Mucosa of gallbladder (tissue), 1 donor: ENCODE measurements at places on chromosomes 3 and 15.

GRCh38 chr3:27643355-27643754 is 78.8 kb downstream of the EOMES start:
- no peak for DNase-seq

DNA sequence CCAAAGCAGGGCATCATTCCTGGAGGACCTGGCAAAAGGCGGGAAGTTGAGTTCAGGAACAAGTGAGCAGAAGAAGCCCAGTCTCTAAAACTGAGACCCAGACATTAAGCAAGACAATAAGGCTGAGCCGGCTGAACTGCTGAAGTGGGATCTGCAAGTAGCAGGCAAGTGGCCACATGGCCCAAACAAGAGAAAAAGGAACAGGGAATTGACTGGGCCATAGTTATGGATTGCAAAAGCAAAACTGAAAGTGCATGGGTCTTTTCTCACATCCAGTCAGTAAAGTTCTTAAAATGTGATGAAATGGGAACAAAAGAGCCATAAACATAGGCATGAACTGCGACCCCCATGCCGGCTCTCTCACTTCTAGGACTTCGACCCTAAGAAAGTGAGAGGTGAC is 101.2 kb downstream of the SCN11A start:
- no peak for DNase-seq

DNA sequence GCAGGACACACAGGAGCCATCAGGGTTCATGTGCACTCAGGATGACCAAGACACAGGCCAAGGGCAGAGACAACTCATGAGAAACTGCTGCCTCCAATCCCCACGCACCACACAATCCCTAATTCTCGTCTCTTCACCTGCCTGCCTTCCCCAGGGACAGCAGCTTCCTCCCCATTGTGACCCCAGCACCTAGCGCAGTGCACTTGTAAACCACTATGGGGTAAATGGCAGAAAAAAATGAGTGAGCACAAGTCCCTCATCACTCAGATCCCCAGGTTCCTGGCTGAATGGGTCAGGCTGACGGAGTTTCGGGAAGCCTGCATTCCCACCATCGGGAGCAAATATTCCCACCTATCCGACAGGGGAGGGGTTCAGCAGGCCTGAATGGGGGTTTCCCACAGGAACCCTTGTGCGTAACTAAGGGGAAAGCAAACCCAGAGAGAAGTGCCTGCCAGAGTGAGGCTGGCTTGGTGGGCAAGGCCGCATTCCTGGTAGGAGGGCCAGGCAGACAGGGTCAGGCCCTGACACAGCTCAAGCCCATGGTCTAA is 18.8 kb downstream of the PLXNB1 start:
- DNase-seq, result no peak

- DNase-seq, result no peak
Observed at GRCh38 chr3:194069421-194070219, 66.3 kb upstream of the HES1 start.

DNA sequence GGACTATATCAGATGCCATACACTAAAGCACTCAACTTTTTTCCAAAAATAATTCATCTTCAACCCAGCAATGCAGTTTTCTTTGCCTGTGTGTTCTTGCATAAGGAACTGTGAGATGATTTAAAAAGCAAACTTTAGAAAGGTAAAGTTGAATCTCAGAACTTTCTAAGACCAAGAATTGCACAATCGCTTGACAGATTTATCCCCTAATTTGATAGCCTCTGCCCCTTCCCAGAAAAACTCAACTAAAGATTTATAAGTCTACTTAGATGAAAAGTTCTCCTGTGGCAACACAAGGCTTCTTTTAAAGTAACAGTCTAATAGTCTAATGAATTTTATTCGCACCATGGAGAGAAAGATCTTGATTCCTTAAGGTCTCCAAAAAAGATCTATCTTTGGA is 259.3 kb downstream of the MAGI1 start:
- no peak for DNase-seq

GRCh38 chr15:62241135-62241770 is 76.2 kb upstream of the C2CD4B start:
- no peak for DNase-seq

DNA sequence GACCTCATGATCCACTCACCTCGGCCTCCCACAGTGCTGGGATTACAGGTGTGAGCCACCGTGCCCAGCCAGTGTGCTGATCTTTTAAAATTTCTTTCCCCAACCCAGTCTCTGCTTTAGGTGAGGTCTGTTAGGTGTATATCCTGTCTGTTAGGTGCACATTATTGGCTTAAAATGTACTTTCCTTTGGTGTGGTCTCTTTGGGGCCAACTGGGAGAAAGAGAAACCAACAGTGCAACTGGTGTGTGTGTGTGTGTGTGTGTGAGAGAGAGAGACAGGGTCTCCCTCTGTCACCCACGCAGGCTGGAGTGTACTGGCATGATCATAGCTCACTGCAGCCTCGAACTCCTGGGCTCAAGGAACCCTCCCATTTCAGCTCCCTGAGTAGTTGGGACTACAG is 50.3 kb upstream of the GNB5 start:
- DNase-seq, result no peak

DNA sequence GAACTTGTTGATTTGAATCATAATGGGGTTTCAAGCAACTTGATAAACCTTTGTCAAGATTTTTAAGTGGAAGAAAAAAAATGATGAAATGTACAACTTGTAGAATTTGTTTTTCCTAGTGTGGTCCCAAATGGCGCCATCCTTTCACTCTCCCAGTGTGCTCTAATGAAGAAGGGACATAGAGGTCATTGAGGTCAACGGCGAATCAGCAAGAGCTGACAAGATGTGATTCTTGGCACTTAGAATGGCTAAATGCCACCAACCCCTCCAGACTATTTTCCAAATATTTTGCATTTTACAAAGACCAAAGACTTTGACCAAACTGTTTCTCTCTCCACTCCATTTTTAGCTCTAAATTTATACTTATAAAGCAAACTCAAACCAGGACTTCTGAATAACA is 320.2 kb upstream of the MME start:
- DNase-seq, result no peak

DNA sequence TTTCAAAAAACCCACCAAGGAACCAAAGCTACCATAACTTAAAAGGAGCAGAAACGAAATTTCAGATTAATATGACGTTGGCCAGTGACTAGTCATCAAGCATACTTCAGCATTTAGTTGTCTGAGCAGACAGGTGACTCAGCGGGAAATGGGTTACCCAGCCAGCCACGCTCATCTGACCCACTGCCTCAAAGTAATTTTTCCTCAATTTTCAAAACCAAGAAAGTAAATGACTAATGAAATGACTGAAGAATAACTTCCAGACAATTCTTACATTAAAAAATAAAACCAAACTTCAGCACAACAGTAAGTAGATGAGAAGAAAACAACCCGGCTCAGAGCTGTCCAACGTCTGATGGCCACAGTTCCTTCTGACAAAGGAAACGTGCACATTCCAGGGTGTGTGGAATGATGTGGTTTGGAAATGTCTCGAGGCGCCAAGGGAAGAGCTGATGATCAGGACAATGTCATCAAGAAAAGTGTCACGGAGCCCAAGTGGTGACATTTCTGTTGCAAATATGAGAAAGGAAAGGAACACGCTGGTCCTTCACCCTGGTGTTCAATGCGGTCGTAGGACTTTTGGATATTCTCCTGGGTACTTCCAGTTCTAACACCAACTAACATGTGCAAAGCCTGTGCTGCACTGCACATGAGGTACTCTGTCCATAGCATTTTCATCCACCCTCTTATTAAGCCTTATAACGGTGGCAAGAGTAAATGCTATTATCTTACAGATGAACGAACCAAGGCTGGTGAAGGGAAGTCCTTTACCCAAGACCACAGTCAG is 79.1 kb downstream of the FOXP1 start:
- DNase-seq, result no peak

GRCh38 chr15:48330105-48330785 is 984 bp upstream of the DUT start:
- DNase-seq, result no peak

GRCh38 chr3:194687638-194688199 is 2.0 kb downstream of the FAM43A start:
- peak; percentile 52 for DNase-seq
